ENCODE measurements at places on chromosomes 5 and 9. TPM values are rescaled to one million over a fixed set of nuclear protein-coding genes. Genes with fewer than 3 reads are reported as not detected.

OTULINL gene
- total RNA-seq = 0.80 TPM

AJM1 gene
- 2.9 TPM for total RNA-seq

C9orf40 gene
- 5.8 TPM for total RNA-seq

IFNE gene
- not detected for total RNA-seq

SLCO6A1 gene
- total RNA-seq = not detected

ITK gene
- 1.1 TPM for total RNA-seq

LCN1 gene
- total RNA-seq = not detected

PCDHA1 gene
- total RNA-seq = not detected

PCDHA10 gene
- not detected for total RNA-seq

TENT4A gene
- 65.3 TPM for total RNA-seq

PCDHB3 gene
- not detected for total RNA-seq
